Left lobe of liver (tissue), 2 donors: ENCODE measurements at places on chromosomes 4 and X.

DNA sequence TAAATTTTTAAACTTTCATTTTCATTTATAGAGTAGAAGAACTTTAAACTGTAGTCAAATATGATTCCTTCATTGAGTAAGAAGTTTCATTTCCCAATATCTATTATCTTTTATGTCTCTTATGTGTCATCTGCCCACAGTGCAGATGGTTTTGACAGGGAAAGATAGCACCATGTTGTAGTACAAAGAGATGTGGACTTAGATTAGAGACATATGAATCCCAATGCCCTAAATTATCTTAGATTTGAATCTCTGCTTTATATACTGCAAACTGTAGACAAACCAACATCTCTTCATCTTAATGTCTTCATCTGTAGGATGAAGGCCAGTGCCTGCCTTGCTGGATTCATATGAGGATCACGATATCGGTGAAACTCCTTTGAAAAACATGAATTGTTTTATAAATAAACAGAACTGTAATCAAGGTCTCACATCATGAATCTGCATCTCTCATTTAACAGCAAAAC is 217.5 kb downstream of the BANK1 start:
- DNase-seq: no peak

DNA sequence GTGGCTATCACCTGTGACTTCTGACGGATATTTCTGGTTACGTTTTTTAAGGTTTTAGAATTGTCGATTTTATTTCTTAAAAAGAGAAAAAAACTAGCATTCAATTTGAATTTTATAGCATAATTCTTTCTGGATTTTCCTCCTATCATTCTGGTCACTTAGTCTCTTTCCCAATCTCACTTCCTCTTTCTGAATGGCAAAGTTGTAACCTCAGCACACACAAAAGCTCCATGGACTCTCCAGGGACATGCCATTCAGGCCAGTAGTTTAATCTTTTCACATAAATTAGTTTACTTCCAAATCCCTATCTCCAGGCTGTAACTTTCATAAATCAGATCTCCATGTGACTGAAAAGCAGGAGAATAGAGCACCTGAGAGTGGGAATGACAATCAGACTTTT is 110.7 kb downstream of the ARAP2 start:
- no peak for DNase-seq

DNA sequence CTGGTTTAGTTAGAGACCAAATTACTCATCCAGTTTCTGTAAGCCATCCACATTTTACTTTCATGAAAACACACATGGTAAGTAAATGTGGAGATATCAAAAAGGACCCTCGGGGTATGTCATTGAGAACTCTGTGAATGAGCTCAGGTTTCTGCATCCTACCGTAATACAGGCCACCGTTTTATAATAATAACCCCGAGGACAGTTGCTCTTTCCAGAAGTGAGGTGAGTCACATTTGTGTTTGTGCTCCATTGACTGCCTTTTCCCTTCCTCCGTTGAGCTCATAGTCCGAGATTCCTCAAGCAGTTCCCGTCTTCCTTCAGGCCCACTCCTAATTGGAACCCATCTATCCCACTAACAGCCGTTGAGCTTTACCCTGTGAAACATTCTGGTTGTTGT is 95.3 kb downstream of the GRID2 start:
- DNase-seq: no peak

DNA sequence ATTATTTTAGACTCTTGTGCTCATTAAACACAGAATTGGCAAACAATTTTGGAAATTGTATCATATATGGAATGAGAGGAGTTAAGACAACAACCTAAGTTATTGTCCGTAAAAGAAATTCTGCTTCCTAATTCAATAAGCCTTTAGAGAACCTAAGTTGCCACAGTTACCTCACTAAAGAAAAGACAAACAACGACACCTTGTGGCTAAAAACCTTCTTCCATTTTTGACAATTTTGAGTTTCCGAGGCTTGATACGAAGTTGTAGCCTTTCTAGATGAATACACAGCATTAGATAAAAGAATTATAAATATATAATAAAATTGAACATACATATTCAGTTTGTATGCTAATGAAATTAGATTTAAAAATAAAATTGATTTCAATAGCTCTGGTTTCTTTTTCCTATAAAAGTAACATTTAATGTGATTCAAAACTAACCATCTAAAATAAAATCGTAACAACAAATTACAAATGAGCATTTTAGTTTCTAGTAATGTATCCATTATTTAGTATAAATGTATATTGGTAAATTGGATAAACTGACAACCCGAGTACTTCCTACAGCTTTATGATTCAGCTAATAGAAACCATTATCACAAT is 275.1 kb downstream of the GPM6A start:
- no peak for DNase-seq

DNA sequence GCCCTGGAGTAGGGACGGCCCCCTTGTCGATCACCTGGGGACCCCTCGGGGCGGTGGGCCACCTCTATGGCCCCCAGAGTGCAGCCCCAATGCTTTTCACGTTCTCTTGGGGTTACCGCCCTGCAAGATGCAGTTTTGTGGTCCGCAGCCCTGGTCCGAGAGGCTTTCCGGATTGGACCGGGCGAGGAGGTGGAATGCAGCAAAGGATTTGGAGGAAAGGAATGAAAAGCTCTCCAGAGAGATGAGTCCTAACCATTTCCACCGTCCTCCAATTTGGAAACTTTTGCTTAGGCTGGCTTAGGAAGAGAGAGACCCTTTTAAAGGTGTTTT is 601 bp downstream of the SLC25A43 start:
- no peak for DNase-seq

DNA sequence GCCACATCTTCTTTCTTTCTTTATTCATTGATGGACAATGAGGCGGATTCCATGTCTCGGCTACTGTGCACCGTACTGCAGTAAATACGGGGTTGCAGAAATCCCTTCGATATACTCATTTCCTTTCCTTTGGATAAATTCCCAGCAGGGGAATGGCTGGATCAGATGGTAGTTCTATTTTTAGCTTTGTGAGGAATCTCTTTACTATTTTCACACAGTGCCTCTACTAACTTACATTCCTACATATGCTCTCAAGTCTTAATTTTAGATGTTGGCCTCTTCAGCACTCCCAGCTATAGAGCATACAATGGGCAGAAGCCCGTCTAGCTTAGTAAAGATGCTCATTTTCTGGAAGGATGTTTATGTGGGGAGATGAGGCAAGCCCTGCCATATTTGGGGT is 317.4 kb downstream of the ASMT start:
- DNase-seq: no peak

DNA sequence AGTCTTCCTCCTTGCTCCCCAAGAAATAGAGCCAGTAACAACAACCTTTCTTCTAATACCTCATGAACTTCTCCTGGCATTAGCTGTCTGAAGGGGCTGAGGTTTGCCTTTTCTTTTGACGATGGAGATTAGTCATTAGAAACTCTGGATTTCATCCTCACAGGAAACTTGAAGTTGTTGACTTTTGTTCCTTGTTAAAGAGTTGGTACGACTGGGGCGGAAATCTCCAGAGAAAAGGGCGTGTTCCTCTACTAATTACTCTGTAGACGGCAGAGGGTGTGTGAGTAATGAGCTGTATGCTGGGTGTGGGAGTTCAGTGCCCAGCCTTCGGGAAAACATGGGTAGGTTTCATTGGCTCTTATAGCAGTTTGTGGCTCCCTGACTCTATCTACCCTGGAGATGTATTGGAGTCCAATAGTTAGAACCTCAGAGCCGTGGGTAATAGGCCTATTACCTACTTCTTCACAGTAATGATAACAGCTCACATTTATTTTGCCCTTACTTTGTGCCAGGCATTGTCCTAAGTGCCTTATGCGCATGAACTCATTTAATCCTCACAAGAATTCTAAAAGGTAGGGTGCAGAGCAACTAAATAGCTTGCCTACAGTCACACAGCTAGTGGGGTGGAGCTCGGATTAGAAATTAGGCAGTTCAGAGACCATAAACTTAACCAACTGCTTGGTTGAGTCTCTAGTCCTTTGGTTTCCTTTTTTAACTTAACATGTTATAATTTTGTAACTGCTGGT is 23.4 kb downstream of the TMEM164 start:
- no peak for DNase-seq

- no peak for DNase-seq
Measured at GRCh38 chrX:8413279-8413678, 51.4 kb upstream of the VCX3B start.

DNA sequence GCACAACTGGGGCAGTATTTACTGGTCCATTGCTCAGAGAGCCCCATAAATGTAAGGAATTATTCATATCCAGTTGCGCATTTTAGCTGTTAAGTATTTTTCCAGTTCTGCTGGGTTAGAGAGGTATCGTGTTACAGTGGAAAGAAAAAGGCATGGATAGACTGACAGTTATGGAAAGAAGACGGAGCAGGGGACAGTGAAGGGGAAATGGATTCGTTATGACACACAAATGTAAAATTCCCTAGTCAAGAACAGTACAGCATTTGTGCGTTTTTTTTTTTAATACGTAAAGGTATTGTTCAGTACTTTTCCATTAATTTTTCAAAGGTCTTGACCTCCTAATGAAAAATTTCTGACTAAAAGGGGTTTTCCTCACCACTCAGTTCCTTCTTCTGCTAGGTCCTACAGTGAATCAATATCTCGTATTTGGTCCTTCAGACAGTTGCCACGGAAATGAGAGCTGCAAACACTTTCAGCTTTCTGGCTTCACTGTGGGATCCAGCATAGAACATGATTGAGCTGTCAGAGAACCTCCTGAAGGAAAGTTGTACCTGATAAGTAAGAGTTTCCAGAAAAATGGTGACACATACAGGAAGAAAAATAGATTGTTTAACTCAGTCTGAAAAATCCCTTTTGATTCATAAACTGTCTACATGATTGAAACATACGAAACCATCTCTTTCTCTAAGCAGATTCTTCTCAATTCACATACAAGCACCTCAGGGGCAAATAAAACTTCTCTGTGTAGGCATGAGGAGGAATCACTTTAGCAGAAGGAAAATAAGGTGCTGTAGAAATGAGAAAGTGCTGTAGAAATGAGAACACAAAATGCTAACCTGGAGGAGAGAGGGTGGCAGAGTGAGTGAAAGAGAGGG is 21.8 kb upstream of the BBS12 start:
- DNase-seq: no peak

DNA sequence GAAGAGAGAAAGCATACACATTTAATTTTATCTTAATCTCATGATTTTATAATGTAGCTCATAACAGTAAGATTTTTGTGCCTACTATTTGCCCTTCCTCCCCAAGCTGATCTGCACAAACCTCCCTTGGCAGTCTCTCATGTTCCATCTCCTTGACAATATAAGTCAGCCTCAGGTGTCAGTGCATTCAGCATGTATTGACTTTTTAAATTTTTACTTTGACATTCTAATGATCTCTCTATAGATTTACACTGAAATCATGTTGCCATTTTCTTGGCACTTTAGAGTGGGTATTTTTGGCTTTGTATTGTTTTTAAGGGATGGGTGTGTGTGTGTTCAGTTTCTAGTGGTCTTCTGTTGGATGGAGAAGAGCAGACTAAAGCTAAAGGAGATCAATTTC is 505.3 kb upstream of the CPEB2 start:
- no peak for DNase-seq

DNA sequence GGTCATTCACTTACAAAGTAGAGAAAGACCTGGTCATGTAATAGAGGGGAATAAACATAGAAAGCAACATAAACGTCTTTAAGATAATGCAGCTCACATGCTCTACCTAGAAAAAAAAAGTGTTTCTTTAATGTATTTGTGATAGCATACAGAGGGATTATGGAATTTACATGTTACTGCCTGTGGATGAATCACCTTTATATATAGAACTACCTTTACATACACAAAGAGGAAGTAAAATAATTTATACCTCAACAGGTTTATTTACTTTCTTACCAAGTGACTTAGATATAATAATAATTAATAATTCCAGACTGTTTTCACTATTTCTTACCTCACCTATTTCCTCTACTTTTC is 81.5 kb downstream of the PPP3CA start:
- DNase-seq: no peak

DNA sequence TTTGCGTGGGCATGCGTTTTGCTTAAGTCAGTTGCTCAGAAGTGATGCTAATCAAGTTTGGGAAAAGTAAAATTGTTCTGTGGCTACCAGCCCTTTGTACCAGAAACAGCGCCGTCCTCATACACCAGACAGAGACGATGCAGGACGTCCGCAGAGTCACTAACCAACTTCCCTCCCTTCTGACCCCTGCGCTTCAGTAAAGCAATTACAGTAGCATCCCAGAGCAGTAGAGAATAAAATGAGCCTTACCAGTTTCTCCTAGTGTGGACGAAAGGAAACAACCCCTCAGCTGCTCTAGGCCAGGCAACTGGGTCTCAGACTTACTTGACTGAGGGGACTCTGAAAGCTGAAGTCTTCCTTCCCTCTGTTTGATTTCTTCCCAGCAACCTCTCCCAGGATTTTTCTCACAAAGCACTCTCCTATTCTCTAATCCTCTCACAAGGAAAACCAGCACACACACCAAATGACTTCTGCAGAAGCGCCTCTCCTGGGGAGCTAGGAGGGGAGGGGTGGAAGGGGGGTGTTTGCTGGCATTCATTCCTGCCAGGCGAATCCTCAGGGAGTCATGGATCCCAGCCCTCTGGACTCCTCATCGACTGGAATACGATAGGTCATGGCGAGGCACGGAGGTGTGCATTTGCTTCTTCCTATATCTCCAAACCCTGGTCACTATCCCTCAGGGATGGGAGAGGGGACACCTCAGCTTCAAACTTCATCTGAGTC is 56.0 kb upstream of the MID1 start:
- DNase-seq: no peak

GRCh38 chrX:66399273-66399672 is 235.2 kb downstream of the HEPH start:
- no peak for DNase-seq

DNA sequence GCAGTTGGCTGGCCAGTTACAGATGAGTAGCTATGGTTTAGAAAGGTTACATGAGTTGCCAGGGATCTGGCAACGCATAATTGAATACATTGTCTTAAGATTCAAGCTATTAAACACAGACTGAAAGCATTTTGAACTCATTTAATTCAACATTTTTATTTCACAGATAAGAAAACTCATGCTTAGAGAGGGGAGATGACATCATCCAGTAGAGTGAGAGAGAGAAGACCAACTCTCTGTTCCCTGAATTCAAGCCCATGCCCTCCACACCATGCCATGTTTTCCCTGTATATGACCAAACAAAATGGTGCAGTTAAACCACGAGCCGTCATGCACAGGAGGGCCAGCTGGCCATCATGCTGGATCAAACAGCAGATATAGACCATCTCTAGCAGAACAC is 22.6 kb downstream of the SNCA start:
- DNase-seq: no peak

DNA sequence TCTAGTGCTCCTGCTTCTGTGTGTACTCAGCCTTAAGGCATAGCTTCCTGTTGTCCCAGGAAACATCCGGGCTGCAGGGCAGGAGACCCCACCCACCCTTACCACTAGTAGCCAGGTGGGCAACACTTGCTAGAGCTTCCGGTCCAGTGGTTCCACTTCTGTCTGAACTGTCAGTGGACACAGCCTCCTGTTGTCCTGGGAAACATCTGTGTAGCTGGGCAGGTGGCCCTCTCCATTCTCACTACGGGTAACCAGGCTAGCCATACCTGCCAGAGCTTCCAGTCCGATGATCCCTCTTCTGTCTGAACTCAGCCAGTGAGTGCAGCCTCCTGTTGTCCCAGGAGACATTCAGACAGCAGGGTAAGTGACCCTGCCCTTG is 372.2 kb downstream of the INPP4B start:
- no peak for DNase-seq
